ENCODE measurements at places on chromosomes 2 and 18. TPM values are rescaled to one million over a fixed set of nuclear protein-coding genes. Genes with fewer than 3 reads are reported as not detected.

GRCh38 chr18:65352186-65352585 is 398.6 kb upstream of the CDH7 start:
- no peak for DNase-seq
- H3K4me1 ChIP-seq, result no peaks in the 10 kb centered on the region
- no peak overlapping the region for H3K27ac ChIP-seq
- no peak overlapping the region for H3K4me3 ChIP-seq
- H3K27me3 ChIP-seq, result no peaks in the 10 kb centered on the region
- no peaks in the 10 kb centered on the region for H3K36me3 ChIP-seq

GRCh38 chr2:25385910-25386309 is 44.2 kb upstream of the DNMT3A start:
- H3K27ac ChIP-seq, result no peak overlapping the region
- no peak overlapping the region for H3K4me3 ChIP-seq
- H3K4me1 ChIP-seq, result no peaks in the 10 kb centered on the region
- H3K27me3 ChIP-seq, result no peaks in the 10 kb centered on the region

DNA sequence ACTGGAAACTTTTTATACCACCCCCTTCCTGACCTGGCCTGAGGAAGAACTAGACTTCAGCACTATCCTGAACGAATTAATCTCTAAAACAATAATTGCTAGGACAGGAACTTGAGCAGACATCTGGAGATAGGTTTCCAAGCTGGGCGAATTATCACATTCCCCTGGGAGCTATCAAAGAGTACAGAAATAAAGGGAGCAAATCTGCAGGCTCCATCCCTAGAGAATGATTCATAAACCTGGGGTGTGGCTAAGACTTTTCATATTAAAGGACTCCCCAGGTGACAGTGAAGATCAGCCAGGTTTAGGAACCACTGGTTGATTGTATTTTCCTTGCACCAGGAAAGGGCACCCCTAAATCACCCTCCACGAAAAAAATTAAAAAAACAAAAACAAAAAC is 105.6 kb upstream of the NOL4 start:
- no peaks in the 10 kb centered on the region for H3K36me3 ChIP-seq
- H3K27me3 ChIP-seq, result no peaks in the 10 kb centered on the region
- no peak overlapping the region for H3K27ac ChIP-seq
- H3K4me1 ChIP-seq, result no peaks in the 10 kb centered on the region

- no peaks in the 10 kb centered on the region for H3K4me1 ChIP-seq
- no peaks in the 10 kb centered on the region for H3K36me3 ChIP-seq
- no peak overlapping the region for H3K27ac ChIP-seq
Observed at GRCh38 chr18:47404845-47405244, 153.4 kb upstream of the SKOR2 start.

DNA sequence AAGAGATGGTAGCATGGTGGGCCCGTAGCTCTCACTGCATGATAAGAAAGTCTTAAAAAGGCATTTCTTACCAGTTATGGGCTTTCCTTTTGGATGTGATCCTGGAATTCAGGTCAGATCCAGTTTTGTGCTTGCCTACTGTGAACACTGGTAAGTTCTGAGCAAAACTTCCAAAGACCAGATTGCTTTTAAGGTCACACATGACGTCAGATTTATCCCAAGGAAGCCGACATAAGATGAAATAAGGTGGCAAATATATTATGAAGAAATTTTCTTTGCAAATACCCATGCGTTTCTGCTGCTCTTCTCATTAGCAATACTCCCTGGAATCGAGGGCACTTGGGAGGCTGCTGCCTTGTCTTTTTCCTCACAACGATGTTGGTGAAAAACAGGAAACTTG is 416.4 kb upstream of the HNMT start:
- H3K4me3 ChIP-seq, result no peak overlapping the region
- no peaks in the 10 kb centered on the region for H3K27me3 ChIP-seq
- no peaks in the 10 kb centered on the region for H3K4me1 ChIP-seq
- H3K36me3 ChIP-seq, result no peaks in the 10 kb centered on the region
- no peak overlapping the region for H3K27ac ChIP-seq

GRCh38 chr2:21262426-21262940 is 138.7 kb downstream of the TDRD15 start:
- DNase-seq, result no peak
- H3K4me3 ChIP-seq, result no peak overlapping the region
- H3K27ac ChIP-seq, result no peak overlapping the region
- no peaks in the 10 kb centered on the region for H3K27me3 ChIP-seq

The TMEM178A gene
- total RNA-seq, result 0.13 TPM

- H3K27ac ChIP-seq, result no peak overlapping the region
- H3K27me3 ChIP-seq, result no peaks in the 10 kb centered on the region
- no peak overlapping the region for H3K4me3 ChIP-seq
- no peaks in the 10 kb centered on the region for H3K36me3 ChIP-seq
- DNase-seq, result no peak
- H3K4me1 ChIP-seq, result no peaks in the 10 kb centered on the region
Observed at GRCh38 chr2:17627434-17627833, 86.9 kb downstream of the VSNL1 start.

The ASB18 gene
- total RNA-seq, result 1.1 TPM

- no peaks in the 10 kb centered on the region for H3K36me3 ChIP-seq
- DNase-seq, result no peak
- no peak overlapping the region for H3K27ac ChIP-seq
- peaks cover 6% of the 10 kb centered on the region for H3K4me1 ChIP-seq
- no peak overlapping the region for H3K4me3 ChIP-seq
Observed at GRCh38 chr2:190698895-190699294, 50.0 kb downstream of the NAB1 start.

DNA sequence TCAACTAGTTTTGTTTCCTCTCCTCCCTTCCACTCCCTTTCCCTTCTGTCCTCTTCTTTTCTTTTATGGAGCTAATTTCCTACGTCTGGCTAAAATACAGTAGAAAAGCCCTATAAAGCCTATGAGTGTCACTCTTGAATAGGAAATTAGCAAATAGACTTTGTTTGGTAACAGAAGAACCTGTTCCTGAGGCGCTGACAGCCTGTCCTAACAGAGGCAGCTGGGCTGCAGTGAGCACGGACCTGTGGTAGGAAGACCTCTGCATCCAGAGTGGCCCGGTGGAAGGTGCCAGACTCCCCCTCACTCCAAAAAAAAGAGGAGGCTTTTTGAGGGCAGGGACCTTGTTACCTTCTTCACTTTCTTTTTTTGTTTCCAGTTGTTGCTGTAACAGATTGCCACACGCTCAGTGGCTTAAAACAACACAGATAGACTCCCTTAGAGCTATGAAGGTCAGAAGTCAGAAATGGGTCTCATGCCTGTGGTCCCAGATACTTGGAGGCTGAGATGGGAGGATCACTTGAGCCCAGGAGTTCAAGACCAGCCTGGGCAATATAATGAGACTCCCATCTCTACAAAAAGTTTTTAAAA is 81.2 kb upstream of the TXNDC2 start:
- H3K4me3 ChIP-seq, result no peak overlapping the region
- peaks cover 51% of the 10 kb centered on the region for H3K4me1 ChIP-seq
- peaks cover 3% of the 10 kb centered on the region for H3K36me3 ChIP-seq
- H3K27ac ChIP-seq, result no peak overlapping the region
- H3K27me3 ChIP-seq, result no peaks in the 10 kb centered on the region
- DNase-seq, result no peak
